ACHN (cell line): ENCODE measurements at places on chromosomes 4 and X.

GRCh38 chrX:93868289-93868965 lies 194.4 kb downstream of the FAM133A start:
- no peak for DNase-seq

GRCh38 chr4:5545271-5545670 lies 163.1 kb downstream of the EVC2 start:
- no peak for DNase-seq

DNA sequence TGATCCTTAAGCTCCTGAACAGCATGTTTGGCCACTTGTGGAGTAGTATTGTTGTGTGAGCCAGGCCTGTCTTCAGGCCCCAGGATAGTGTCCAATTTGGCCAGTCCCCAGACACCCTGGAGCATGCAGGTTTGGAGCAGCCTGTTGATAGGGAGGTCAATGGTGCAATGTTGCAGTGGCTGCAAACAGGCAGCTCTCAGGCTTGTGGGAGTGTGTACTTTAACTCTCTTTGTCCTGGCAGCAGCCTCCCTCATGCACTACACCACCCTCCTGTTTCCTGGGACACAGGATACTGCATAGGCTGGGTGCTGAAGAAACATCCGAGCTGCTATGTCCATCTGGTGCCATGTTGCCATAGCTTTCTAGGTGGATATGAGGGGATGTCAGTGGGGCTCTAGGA lies 24.0 kb downstream of the TECRL start:
- no peak for DNase-seq

GRCh38 chrX:151676196-151676595 lies 19.1 kb upstream of the PRRG3 start:
- DNase-seq = no peak

DNA sequence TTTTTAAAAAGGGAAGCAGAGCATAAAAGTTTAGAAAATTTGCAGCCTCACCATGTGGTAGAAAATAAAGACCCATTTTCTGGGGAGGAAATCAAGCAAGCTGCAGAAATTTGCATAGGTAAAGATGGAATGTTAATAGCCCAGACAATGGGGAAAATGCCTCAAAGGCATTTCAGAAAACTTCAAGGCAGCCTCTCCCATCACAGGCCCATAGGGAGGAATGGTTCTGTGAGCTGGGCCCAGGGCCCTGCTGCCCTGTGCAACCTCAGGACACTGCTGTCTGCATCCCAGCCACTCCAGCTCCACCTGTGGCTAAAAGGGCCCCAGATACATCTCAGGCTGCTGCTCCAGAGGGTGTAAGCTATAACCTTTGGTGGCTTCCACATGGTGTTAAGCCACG lies 137.9 kb downstream of the INPP4B start:
- DNase-seq = no peak

GRCh38 chr4:121100093-121100775 lies 27.9 kb upstream of the NDNF start:
- DNase-seq = no peak

- no peak for DNase-seq
Measured at GRCh38 chr4:12987284-12987683, 496.9 kb downstream of the RAB28 start.

- DNase-seq = no peak
Measured at GRCh38 chr4:87419578-87420249, 2.7 kb upstream of the NUDT9 start.

DNA sequence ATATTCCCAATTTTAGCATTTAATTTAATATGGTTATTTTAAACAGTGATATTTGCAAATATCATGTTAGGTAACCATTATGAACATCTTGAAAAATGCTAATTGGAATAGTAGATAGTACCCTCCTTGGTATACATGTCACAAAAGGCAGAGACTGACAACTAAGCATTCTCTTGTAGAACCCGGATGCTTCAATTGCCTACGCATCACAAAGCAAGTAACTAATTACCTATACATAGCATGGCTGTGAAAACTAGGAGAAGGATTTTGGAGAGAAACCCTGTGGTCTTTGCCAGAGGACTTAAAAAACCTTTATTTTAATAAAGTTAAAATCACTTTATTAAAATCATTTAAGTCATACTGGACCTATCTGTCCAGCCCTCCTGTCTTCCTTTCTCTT lies 764.1 kb upstream of the TENM3 start:
- DNase-seq = no peak

DNA sequence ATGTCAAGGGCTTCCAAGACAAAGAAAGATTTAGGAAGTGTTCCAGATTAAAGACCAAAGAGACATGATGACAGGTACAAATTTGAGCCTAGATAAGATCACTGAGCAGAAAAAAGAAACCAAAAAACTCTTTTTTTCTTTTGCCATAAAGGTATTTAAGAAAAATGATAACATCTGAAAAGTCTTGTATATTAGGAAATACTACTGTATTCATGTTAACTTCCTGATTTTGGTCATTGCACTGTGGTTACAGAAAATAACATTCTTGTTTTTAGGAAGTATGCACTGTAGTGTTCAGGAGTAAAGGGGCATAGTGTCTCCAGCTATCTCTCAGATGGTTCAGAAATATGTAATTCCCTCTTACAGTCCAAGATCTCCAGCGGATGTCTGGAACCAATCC lies 37.1 kb downstream of the RWDD4 start:
- no peak for DNase-seq

DNA sequence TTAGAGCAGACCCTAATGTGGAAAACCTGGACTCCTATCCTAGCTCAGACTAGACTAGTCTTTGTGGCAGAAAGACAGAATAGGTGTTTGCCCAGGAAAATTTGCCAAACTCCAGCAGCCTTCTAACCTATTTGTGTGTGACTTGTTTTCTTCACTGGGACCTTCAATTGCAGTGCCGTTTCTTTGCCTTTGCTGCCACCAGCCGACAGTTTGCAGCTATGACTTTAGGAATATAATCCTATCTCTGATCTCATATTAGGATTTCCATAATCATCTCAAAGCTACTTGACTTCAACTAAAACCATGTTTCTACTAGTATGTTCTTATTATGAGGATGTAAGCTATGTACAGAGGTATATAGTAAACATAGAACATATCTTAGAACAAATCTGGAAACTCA lies 60.2 kb upstream of the PGAM4 start:
- peak; percentile 41 for DNase-seq

GRCh38 chr4:141909541-141909940 lies 273.2 kb downstream of the IL15 start:
- DNase-seq = no peak

DNA sequence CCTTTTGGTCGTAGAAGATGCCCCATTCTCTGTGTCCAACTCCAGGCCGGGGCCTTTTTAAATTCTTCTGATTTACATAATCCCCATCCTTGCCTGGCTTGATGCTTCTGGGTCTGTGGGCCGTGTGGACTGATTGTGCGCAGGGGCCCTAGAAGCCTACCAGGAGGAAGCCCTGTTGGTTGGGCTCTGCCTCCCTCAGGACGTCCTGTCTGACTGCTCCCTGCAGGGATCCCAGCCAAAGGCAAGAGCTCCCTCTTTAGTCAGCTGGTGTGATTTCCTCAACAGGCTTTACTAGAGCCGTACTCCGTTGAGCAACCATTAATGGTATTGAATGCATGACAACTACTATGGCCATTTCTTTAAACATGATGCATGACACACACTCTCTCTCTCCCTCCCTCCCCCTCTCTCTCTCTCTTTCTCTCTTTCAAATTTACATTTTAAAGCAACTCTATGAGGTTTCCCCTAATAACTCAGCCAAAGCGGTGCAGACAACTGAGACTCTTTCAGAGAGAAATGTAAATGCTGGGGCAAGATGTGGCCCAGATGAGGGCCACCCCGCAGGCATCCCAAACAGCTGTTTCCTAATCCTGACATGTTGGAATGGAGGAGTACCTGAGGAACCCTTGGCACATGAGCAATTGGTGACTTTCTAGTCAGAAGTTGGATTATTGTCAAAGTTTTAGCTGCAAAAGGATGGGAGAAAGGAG lies 117.3 kb downstream of the DRD5 start:
- peak; percentile 16 for DNase-seq

- DNase-seq = no peak
Measured at GRCh38 chr4:55592014-55592413, at the start of gene PDCL2. TSS of gene PDCL2 (minus strand) at chr4:55592245. CDS start at chr4:55592109, 136 bp downstream.

- no peak for DNase-seq
Measured at GRCh38 chr4:133467290-133467947, 318.3 kb downstream of the PCDH10 start.
